ENCODE measurements at places on chromosomes 7 and 10.
A peak's percentile ranks its signal among the peaks of the same experiment; 100 is the strongest.

GRCh38 chr10:131946321-131946751, 35.4 kb downstream of the BNIP3 start:
- DNase-seq = no peak

GRCh38 chr7:137306748-137307147, 36.8 kb downstream of the PTN start:
- no peak for DNase-seq

DNA sequence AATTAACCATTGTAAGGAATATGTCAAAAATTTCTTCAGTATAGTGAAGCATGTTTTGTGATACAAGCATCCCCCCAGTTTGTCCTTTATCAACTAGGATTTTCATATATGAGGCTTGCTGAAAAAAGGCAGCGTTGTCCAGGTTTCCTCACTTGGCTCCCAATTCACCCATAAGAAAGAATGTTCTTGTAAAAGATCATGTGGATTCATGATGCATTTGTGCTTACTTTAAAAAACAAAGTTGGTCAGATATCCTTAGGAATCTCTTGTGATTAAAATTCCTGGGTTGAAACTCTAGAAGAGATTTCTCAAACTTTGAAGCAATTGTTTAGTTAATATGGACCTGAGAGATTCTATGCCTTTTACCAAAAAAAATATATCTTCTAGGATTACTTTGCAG, 181.8 kb downstream of the KIAA1217 start:
- DNase-seq = no peak

- no peak for DNase-seq
Measured at GRCh38 chr10:94092848-94093247, 99.1 kb downstream of the PLCE1 start.

- DNase-seq = no peak
Measured at GRCh38 chr7:19772306-19772705, 1.1 kb downstream of the TMEM196 start.

GRCh38 chr7:137950263-137950621, 51.6 kb downstream of the CREB3L2 start:
- no peak for DNase-seq

DNA sequence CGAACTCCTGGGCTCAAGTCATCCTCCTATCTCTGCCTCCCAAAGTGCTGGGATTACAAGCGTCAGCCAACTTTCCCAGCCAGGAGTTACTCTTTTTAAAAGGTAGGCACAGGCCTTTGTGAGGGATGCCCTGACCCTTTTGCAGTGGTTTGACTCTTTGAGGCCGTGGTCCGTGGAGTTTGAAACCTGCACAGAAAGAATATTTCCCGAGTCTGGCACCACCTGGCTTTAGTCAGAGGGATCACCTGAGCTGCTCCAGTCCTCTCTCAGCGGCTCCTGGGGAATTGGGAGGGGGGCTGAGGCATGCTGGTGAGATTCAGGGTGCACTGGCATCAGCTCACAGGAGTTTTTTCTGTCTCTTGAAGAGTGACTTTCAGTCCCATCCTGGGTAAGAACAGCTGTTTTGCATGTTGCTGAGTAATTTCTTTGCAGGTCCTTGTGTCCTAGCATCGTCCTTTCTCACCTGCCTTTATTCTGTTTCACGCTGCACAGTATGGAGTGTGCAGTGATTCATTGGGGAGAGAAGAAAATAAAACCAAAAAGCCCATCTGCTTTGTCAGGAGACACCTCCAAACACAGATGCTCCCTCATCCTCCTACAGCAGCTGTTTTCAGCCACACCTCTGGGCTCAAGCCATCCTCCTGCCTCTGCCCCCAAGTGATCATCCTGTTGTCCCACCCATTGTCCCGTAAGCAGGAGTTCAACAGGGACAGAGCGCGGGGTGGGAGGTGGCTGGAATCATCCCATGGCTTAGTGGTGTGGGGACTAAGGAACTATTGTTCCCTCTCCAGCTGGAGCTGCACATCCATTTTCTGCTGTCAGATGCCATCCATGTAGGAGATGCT, 284.7 kb downstream of the CAMK1D start:
- DNase-seq = no peak

DNA sequence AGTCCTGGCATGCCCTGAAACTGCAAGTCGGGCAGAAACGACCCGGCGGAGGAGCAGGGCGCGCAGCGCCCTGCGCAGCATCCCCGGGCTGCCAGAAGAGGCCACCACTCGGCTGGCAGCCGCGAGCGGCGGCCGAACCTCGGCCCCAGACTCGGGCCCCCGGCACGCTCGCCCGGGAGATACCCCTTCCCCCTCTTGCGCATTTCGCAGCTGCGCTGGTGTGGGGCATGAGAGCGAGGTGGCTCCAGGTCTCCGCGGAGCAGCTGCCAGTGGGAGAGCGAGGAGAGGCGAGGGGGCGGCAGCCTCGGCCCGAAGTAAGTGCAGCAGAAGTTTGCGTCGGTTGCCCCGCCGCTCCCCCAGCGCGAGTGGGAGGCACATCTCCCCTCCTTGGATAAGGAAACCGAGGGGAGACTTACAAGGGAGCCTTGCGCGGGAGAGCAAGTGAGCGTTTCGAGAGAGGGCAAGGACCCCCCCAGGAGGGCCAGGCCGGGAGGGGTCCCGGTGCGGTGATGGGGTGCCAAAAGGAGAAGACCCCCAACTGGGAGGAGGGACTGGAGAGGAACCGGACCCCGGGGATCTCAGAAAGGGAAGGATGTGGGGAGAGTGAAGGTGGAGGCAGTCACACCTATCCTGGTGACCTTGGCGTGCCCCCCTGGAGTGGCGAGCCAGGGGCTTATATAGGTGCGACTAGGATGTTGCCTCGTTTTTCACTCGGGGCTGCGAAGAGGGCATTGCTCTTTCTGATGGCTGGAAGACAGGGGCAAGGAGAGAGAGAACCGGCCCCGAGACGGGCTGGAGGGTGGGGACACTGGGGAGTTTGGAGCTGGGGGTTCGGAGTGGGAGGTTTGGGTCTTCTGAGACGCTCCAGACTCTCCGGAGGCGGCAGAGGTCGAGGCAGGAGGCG, 256.3 kb downstream of the OTUD1 start:
- no peak for DNase-seq

DNA sequence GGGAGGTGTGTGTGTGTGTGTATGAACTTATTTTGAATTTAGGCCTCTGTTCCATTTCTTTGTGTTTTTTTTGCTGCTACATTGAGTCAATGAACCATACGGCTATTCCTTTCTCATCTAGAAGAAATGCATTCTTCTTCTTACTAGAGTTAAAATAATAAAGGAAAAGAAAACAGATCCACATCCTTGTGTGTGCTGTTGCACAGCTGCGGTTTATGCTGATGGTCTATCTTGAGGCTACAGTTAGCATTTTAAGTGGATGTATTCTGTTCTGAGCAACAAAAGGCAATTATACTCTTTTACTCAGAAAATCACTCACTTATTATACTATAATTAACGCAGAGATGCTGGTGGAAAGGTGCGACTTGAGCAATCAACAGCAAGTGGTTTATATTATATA, 615.0 kb upstream of the MBL2 start:
- DNase-seq = no peak

DNA sequence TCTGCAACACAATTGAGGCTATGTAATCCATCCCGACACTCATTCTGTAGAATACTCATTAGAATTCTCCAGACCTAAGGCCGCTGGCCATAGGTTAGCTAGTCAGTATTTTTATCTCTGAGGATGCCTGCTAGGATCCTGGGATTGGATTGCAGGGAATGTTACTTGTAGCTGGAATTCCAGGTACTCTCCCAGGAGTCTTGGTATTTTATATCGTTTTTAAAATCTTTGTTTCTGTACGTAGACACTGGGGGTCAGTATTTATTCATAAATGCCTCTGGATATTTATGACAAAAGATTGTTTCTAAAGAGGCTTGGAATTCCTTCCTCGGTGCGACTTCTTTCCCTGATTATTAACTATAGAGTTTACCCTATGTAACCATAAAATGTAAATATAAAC, 40.1 kb downstream of the BPGM start:
- DNase-seq = no peak

- DNase-seq = no peak
Measured at GRCh38 chr7:43034535-43035002, 77.9 kb upstream of the HECW1 start.

GRCh38 chr10:124992462-124993344, 50.8 kb downstream of the ZRANB1 start:
- DNase-seq = peak; percentile 84

DNA sequence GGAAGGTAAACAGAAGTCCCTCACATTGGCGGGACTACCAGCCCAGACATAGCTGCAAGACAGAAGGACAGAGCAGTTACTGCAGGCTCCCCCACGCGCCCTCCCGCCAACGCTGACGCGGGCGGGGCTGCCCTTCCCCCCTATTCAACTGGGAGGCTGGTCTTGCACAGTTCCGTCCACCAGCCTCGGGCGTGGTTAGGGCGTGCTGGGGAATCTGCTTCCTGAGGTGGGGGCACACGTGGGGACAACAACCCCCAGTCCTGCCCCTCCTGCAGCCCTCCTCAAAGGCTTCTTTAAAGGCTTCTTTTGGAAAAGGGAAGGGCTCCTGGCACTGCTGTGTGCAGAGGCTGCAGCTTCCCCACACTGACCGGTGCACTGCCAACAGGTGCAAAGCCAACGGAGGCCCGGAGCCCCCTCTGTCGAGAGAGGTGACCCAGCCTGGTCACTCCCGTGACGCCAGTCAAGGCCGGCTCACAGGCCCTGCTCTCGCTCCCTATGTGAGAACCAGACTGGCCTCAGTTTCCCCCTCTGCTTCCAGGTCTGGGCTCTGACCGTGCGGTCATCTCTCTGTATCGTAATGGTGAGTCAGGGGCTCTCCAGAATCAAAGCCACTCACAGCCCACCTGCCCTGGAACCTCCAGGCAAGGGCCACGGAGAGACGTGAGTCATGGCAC, 126.0 kb downstream of the EBF3 start:
- DNase-seq = no peak

- DNase-seq = no peak
Measured at GRCh38 chr10:29105516-29106215, 183.2 kb upstream of the LYZL1 start.

GRCh38 chr7:187227-187927, 5.0 kb upstream of the FAM20C start:
- no peak for DNase-seq

DNA sequence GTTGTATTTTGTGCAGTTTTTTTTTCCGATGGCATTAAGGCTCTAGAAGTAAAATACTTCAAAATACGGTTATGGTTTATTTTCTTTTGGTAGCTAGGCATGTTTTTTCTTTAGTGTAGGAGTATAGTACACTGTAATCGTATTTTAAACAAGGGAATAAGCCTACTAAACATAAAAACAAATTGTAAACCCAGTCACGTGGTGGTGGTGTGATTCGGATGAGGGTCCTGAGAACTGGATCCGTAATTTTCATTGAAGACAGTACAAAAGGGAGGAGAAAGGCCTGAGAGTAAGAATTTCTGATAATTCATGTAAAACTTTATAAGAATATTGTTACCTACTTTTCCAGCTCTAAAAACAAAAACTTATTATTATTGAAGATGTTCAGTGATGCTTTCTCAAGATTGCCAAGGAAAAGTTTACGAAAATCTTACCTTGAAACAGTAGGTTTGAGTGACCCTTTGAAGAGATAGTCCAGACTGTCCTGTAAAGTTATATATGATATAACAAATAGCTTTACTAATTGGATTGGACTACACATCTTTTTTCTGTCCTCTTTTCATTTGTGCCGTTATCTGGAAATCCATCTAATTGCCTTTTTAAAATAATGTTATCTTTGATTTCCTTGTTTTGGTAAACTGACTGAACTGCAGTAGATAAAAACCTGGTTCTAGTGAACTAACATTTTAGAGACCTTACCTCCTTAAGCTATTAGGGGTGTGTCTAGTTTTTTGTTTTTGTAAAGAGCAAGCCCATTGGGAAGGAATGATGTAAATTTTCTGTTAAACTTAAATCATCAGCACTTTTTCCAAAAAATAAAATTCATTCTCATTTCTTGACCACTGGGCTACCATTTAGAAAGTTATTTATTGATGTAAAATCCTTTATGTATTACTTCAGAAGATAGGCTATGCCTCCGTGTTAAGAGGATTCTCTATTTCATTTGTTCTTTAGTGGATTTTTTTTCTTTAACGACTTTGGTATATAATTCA, 1.0 kb upstream of the PBLD start:
- DNase-seq = no peak

- DNase-seq = no peak
Measured at GRCh38 chr10:62088786-62089185, 179.9 kb downstream of the RTKN2 start.

DNA sequence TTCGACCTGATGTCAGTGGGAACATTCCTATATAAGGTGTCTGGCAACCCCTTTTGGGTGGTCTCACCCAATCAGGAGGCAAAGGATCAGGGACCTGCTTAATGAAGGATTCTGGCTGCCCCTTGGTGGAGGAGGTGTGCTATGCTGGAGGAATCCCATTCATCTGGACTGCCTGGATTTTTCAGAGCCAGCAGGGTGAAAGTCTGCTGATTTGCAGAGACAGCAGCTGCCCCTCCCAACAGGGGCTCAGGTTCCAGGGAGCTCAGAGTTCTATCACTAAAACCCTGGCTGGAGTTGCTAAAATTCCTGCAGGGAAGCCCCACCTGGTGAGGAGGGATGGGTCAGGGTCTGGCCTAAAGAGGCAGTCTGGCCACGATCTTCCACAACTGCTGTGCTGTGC, 398.5 kb upstream of the CNTNAP2 start:
- DNase-seq = no peak

DNA sequence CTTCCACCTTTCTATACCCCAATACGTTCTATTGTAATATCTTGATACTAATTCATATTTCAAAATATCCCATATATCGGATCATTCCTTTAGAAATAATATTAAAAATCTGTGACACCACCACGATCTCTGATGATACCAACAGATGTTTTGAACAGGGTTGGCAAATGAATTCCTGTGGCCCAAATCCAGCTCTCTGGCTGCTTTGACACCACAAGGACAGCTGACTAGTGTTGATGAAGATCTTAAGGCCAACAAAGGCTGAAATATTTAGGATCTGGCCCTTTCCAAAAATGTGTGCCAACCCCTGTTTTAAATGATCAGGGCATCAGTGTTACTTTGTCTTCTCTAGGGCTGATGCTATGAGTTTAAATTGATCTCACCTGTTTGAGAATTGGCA, 380.7 kb upstream of the PFKP start:
- no peak for DNase-seq

DNA sequence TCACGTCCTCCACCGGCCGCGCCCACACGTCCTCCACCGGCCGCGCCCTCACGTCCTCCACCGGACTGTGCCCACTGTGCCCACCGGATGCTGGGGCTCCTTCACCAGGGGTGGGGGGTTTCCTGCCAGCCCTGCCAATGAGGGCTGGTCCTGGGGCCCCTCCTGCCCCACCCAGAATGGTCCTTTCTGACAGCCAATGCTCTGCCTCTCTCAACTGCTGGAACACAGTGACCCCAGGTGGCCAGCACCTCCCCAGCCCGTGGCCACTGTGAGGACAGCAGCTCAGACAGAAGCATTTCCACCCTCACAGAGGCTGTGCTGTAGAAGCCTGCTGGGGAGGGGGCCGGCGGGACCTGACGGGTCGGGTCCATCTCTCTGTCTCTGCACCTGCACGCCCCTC, 90.1 kb upstream of the DNAAF5 start:
- DNase-seq = no peak

- DNase-seq = no peak
Measured at GRCh38 chr7:22841954-22842353, 19.3 kb upstream of the TOMM7 start.

All from head of caudate nucleus (tissue), 42 donors.